Esophagus squamous epithelium (tissue), 5 donors: ENCODE measurements at places on chromosomes 6 and 20. TPM values are rescaled to one million over a fixed set of nuclear protein-coding genes. Genes with fewer than 3 reads are reported as not detected.

- no peak overlapping the region for H3K4me3 ChIP-seq
- DNase-seq, result no peak
- H3K4me1 ChIP-seq, result peaks cover 39% of the 10 kb centered on the region
Measured at GRCh38 chr6:170347091-170347490, 40.5 kb downstream of the FAM120B start.

- no peaks in the 10 kb centered on the region for H3K4me1 ChIP-seq
Measured at GRCh38 chr6:88365230-88365629, 199.1 kb upstream of the CNR1 start.

GRCh38 chr6:141095308-141095707, 1037.4 kb upstream of the GJE1 start:
- H3K4me1 ChIP-seq, result no peaks in the 10 kb centered on the region
- H3K4me3 ChIP-seq, result no peak overlapping the region
- no peak for DNase-seq
- H3K36me3 ChIP-seq, result no peaks in the 10 kb centered on the region
- H3K27ac ChIP-seq, result no peak overlapping the region
- H3K27me3 ChIP-seq, result no peaks in the 10 kb centered on the region

DNA sequence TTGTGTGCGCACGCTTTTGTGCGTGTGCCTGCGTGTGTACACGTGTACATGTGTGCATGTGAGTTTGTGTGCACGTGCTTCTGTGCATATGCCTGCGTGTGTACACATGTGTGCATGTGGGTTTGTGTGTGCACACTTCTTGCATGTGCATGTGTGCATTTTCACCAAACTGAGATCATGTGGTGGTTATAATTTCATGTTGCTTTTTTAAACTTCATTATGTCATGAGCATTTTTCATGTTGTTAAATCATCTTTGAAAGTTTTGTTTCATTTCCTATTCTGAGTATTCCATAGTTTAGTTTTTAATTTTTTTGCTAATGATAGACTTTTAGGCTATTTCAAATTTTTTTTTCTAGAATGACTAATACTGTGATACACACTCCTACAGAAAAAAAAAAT, 6.4 kb upstream of the CST3 start:
- H3K4me1 ChIP-seq, result peaks cover 20% of the 10 kb centered on the region
- no peak for DNase-seq
- no peak overlapping the region for H3K27ac ChIP-seq

POM121L2 gene
- not detected for total RNA-seq

HRH3 gene
- total RNA-seq, result not detected

WFDC2 gene
- not detected for total RNA-seq

- H3K36me3 ChIP-seq, result no peaks in the 10 kb centered on the region
- no peak for DNase-seq
- H3K27ac ChIP-seq, result no peak overlapping the region
- H3K4me3 ChIP-seq, result no peak overlapping the region
Measured at GRCh38 chr20:47543006-47543431, 41.3 kb downstream of the NCOA3 start.

GRCh38 chr20:1805161-1805581, 90.0 kb upstream of the SIRPA start:
- peaks cover 17% of the 10 kb centered on the region for H3K27me3 ChIP-seq
- no peak overlapping the region for H3K27ac ChIP-seq
- DNase-seq, result no peak
- no peak overlapping the region for H3K4me3 ChIP-seq
- peaks cover 22% of the 10 kb centered on the region for H3K4me1 ChIP-seq
- H3K36me3 ChIP-seq, result no peaks in the 10 kb centered on the region

NHLRC1 gene
- total RNA-seq, result 1.5 TPM

GRCh38 chr6:109595998-109596397, 95.0 kb downstream of the AK9 start:
- no peaks in the 10 kb centered on the region for H3K4me1 ChIP-seq
- no peak for DNase-seq
- no peak overlapping the region for H3K4me3 ChIP-seq

HSPA12B gene
- 0.75 TPM for total RNA-seq

GRCh38 chr6:118580585-118581419, 32.7 kb downstream of the PLN start:
- no peak overlapping the region for H3K27ac ChIP-seq
- peaks cover 12% of the 10 kb centered on the region for H3K4me1 ChIP-seq

RBM39 gene
- 326 TPM for total RNA-seq

GCLC gene
- total RNA-seq, result 121 TPM

- H3K36me3 ChIP-seq, result no peaks in the 10 kb centered on the region
- H3K27ac ChIP-seq, result no peak overlapping the region
Measured at GRCh38 chr6:151430886-151431285, 21.0 kb downstream of the RMND1 start.

DNA sequence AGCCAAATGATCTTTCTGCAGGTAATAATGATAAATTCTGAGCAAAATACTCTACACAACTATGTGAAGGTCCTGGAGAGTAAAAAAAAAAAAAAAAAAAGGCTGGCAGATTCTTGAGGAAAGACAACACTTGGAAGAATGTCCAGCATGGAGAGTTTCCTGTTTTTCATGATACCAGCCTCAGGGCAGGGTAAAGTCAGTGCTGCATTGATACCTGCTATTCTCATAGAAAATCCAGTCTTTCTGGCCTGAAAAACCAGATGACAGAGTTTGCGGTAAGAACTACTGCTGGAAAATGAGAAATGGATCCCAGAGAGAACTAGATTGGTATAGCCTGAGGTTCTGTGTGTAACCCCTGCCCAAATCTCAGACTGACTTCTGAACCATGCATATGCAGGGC, 89.1 kb downstream of the AFG1L start:
- no peaks in the 10 kb centered on the region for H3K27me3 ChIP-seq
- no peak overlapping the region for H3K4me3 ChIP-seq
- no peak overlapping the region for H3K27ac ChIP-seq
- no peak for DNase-seq
- no peaks in the 10 kb centered on the region for H3K36me3 ChIP-seq

- H3K27me3 ChIP-seq, result no peaks in the 10 kb centered on the region
- no peaks in the 10 kb centered on the region for H3K36me3 ChIP-seq
- no peak for DNase-seq
- no peak overlapping the region for H3K4me3 ChIP-seq
Measured at GRCh38 chr20:24674921-24675605, 205.6 kb downstream of the SYNDIG1 start.

- no peak overlapping the region for H3K27ac ChIP-seq
- no peak for DNase-seq
- H3K4me3 ChIP-seq, result no peak overlapping the region
- H3K4me1 ChIP-seq, result no peaks in the 10 kb centered on the region
- H3K27me3 ChIP-seq, result no peaks in the 10 kb centered on the region
Measured at GRCh38 chr6:141359953-141360352, 772.8 kb upstream of the GJE1 start.

GRCh38 chr6:23656255-23657194, 469.5 kb upstream of the NRSN1 start:
- DNase-seq, result no peak
- no peaks in the 10 kb centered on the region for H3K36me3 ChIP-seq
- no peak overlapping the region for H3K4me3 ChIP-seq
